Activated naive CD4-positive, alpha-beta T cell treated with anti-CD3 and anti-CD28 coated beads, Interleukin-2, amount 10 ng/mL, durations not matched to agents 7 days and 5 days (primary cell): ENCODE measurements at places on chromosomes 7 and 10.

GRCh38 chr7:45957721-45958120, 36.6 kb upstream of the IGFBP3 start:
- no peaks in the 10 kb centered on the region for H3K27me3 ChIP-seq
- no peak for DNase-seq
- no peak overlapping the region for H3K4me3 ChIP-seq
- H3K27ac ChIP-seq = no peak overlapping the region

DNA sequence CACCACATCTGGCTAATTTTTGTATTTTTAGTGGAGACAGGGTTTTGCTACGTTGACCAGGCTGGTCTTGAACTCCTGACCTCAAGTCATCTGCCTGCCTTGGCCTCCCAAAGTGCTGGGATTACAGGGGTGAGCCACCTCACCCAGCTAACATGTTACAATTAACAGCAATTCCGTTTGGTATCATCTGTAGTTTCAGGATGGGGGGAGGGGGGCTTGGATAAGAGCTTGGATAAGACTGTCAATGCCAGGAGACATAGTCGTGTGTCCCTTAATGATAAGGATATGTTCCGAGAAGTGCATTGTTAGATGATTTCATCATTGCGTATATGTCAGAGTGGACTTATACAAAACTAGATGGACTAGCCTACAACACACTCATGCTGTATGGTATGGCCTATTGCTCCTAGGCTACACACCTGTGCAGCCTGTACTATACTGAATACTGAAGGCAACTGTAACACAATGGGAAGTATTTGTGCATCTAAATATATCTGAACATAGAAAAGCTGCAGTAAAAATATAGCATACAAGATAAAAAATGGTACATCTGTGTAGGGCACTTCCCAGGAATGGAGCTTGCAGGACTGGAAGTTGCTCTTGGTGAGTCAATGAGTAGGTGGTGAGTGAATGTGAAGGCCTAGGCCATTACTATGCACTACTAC, 103.9 kb upstream of the TNS3 start:
- no peaks in the 10 kb centered on the region for H3K27me3 ChIP-seq
- H3K4me1 ChIP-seq = no peaks in the 10 kb centered on the region
- no peak overlapping the region for H3K27ac ChIP-seq
- no peak overlapping the region for H3K4me3 ChIP-seq

DNA sequence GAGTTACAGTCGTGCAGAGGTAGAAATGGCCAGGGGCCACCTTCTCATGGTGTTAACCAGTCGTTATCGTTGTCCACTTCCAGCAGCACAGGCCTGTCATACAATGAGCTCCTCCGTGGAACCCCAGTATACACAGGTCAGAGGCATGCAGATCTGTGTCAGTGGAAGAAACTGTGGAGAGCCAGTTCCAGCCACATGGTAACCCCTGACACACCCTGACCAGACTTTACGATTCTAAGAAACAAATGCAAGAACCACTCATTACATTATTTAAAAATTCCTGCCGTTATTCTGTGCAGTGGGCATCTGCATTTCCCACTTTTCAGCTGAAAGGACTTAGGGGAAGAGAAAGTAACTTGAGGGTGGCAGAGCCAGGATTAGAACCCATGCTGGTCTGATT, 23.5 kb upstream of the GJD4 start:
- peaks cover 9% of the 10 kb centered on the region for H3K27me3 ChIP-seq
- no peak for DNase-seq
- H3K27ac ChIP-seq = no peak overlapping the region
- no peak overlapping the region for H3K4me3 ChIP-seq
- H3K4me1 ChIP-seq = no peaks in the 10 kb centered on the region

DNA sequence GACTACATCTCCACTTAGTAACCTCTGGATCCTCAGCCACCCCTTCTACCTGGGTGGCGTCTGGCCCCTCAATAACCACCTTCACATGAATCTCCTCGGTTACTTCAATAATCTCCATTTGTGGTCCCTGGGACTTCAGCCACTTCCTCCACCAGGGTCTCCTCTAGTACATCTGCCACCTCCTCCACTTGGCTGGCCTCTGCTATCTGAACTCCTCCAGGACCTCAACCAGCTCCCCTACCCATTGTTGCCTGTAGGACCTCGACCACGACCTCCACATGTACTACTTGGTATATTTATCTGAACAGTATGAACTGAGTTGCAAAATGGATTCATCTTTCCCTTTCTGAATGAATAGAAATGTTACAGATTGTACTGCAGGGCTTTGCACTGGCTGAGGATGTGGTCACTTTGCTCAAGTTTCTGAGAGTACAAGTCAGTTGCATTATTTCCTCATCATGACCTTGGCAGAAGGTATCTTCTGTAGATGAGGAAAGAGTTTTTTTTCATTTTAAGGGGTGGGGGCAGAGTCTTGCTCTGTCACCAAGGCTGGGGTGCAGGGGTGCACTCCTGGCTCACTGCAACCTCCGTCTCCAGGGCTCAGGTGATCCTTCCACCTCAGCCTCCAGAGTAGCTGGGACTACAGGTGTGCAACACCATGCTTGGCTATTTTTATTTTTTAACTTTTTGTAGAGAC, 36.0 kb downstream of the MAT1A start:
- H3K4me3 ChIP-seq = no peak overlapping the region
- H3K27me3 ChIP-seq = peaks cover 43% of the 10 kb centered on the region
- H3K27ac ChIP-seq = no peak overlapping the region
- no peak for DNase-seq
- peaks cover 11% of the 10 kb centered on the region for H3K4me1 ChIP-seq

- H3K27ac ChIP-seq = no peak overlapping the region
- H3K27me3 ChIP-seq = no peaks in the 10 kb centered on the region
- H3K4me3 ChIP-seq = no peak overlapping the region
- H3K4me1 ChIP-seq = no peaks in the 10 kb centered on the region
These were observed 36.6 kb upstream of the CYP2C19 start for GRCh38 chr10:94725871-94726270.

GRCh38 chr7:131374821-131375220, 47.1 kb downstream of the MKLN1 start:
- no peak for DNase-seq
- no peaks in the 10 kb centered on the region for H3K27me3 ChIP-seq
- H3K27ac ChIP-seq = no peak overlapping the region
- H3K36me3 ChIP-seq = peaks cover 7% of the 10 kb centered on the region

DNA sequence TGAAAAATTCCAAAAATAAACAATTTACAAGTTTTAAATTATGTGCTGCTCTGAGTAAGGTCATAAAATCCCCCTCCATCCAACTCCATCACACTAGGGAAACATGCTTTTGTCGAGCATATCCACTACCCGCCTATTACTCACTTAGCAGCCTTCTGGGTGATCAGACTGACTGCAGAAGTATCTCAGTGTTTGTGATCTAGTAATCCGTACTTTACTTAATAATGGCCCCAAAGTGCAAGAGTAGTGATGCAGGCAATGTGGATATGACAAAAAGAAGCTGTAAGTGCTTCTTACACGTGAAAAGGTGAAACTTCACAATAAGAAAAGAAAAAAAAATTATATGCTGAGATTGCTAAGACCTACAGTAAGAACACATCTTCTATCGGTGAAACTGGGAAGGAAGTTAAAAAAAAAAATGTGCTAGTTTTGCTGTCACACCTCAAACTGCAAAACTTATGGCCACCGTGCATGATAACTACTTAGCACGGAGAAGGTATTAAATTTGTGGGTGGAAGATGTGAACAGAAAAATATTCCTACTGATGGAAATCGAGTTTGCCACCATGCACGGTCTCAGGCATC, 43.2 kb downstream of the SEMA3C start:
- DNase-seq = no peak
- H3K36me3 ChIP-seq = no peaks in the 10 kb centered on the region
- no peaks in the 10 kb centered on the region for H3K4me1 ChIP-seq
- H3K4me3 ChIP-seq = no peak overlapping the region
- H3K27me3 ChIP-seq = no peaks in the 10 kb centered on the region
- H3K27ac ChIP-seq = no peak overlapping the region

DNA sequence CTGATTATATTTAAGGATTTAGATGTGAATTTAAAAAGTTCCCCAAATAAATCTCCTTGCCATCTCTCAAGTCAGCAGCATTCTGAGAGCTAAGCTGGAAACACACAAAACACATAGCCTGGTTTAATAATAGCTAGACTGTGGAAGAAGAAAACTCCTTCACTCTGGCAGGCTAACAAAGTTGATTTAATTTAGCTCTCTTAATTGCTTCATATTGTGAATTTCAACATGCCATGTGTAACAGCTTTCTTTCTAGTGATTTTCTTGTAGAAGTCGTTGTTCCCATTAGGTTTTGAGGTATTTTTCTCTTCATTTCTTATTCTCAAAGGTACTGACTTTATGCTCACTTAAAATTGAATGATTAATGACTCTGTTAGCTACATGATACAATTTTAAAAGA, 216.8 kb upstream of the AKR1E2 start:
- H3K27me3 ChIP-seq = peaks cover 11% of the 10 kb centered on the region
- no peak overlapping the region for H3K4me3 ChIP-seq
- H3K27ac ChIP-seq = no peak overlapping the region
- no peaks in the 10 kb centered on the region for H3K36me3 ChIP-seq
- H3K4me1 ChIP-seq = no peaks in the 10 kb centered on the region
- DNase-seq = no peak
